ENCODE measurements at places on chromosomes 4 and X.

DNA sequence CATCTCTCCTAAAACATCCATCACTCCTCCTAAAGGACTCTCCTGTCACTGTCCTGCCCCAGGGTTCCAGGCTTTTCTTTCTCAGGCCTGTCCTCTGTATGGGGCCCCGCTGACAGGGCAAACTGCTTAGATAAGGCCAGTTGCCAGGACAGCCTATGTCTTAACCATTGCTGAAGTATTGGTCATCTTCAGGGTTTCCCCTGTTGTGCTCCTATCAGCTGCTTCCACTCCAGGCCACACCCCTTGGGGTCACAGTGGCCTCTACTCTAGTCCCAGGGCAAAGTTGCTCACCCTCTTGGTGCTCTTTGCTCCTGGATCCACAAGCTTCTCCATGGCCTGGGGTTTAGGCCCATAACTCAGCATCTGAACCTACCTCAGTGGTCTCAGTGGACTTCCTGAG is 138.0 kb upstream of the PJA1 start:
- DNase-seq = no peak

- no peak for DNase-seq
These were observed 85.0 kb downstream of the NFKB1 start for GRCh38 chr4:102586002-102586643.

GRCh38 chr4:51906167-51906958 is 63.4 kb downstream of the DCUN1D4 start:
- peak; percentile 53 for DNase-seq

- peak; percentile 23 for DNase-seq
These were observed 25.1 kb upstream of the CLDN34 start for GRCh38 chrX:9942086-9942485.

- no peak for DNase-seq
These were observed 398.2 kb downstream of the MID1IP1 start for GRCh38 chrX:39199429-39199828.

DNA sequence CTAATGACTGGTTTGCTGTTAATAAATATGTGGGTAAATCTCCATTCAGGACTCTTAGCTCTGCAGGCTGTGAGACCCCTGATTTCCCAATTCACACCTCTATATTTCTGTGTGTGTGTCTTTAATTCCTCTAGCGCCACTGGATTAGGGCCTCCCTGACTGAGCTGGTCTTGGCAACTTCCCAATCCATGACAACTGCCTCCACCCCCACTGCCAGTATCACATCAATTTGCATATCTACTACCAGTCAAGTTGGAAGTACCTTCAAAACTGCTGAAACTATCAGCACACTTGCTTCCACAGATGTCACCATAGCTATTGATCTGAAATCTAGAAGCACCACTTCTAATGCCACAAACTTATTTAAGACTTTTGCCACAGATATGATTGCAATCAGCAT is 27.6 kb downstream of the OPRPN start:
- no peak for DNase-seq

DNA sequence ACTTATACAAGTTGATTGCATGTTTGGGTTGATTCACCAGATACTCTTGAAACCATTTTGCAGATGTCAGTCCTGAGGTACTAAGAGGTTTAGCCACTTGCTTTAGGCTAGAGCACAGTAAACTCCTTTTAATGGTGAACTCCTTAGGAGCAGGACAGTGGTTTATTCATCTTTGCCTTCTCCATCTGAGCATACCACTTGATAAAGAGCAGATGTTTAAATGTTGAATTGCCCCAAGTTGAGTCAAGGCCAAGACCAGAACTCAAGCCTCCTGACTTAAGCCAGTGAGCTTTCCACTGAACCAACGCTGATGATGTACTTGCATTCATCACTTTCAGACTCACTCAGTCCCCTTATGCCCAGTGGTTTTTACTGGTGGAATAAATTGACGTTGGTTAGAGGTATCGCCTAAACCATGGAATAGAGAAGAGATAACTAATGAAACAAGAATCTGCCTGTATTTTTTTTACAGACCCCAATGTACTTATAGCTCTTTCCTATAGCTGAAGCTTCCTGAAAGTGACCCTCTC is 7.5 kb downstream of the DAPP1 start:
- no peak for DNase-seq

GRCh38 chr4:96993560-96993959 is 1149.7 kb downstream of the STPG2 start:
- DNase-seq = peak; percentile 5

DNA sequence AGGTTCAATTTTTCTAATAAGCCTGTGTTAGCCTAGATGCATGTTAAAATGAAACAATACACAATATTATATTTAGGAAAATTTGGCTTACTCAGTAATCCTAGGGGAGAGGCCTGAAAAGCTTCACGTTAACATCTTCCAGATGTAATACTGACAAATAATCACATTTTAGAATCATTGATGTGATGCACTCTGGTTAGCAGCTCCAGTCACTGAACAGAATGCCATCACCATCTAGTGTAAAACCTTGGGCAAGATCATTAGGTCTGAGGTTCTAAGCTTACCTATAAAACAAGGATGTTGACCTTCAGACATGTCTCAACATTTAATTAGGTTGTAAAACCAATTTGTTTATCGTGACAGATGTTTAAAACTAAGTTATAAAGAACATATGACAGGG is 1704.8 kb downstream of the STIM2 start:
- DNase-seq = no peak

DNA sequence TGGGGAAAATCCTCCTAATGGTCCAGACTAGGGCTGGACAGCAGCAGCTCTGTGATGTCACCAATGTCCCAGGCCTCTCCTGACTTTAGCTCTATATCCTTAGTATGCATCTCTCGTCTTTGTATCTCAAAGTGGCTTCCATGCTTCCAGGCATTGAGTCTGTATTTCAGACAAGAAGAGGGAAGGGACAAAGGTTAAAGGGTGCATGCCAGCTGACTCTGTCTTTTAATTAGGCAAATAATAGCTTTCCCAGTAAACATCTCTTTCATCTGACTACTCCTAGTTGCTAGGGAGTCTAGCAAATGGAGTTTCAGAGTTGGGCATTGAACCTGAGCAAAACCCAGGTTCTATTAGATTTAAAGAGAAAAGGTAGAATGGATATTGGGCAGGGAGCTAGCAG is 5.4 kb downstream of the FAM47E start:
- DNase-seq = no peak

GRCh38 chr4:29278585-29278984 is 1441.6 kb upstream of the PCDH7 start:
- no peak for DNase-seq

DNA sequence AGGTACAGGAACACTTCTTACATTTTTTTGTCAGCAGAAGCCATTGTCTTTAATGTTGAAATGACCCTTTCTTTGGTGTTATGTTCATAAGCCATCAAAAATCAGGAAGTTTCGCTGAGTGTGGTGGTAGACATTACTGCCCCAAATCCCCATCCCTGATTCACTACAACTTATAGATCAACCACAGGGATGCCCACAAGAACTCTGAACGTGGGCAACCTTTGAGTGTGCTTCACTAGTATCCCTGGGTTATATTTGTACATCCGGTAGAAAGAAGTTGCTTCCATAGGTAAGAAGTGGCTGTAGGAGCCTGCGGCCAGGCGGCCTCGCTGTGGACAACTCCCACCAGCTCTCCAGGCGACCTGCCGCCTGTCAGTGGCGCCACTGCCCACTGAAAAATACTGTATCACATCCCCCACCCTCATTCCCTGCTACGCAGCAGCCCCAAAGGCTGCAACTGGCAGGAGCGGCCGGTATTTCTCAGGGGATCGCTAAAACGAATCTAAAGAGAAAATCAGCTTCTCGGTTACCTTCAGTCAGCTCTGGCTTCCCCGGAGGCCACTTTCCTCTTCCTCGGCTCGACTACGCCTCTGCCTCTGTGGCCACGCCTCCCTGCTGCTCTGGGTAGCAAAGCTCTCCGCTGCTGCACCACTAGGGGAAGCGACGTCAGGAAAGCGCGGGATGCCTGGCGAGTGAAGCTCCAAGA is 13.9 kb upstream of the ETDC start:
- peak; percentile 58 for DNase-seq

DNA sequence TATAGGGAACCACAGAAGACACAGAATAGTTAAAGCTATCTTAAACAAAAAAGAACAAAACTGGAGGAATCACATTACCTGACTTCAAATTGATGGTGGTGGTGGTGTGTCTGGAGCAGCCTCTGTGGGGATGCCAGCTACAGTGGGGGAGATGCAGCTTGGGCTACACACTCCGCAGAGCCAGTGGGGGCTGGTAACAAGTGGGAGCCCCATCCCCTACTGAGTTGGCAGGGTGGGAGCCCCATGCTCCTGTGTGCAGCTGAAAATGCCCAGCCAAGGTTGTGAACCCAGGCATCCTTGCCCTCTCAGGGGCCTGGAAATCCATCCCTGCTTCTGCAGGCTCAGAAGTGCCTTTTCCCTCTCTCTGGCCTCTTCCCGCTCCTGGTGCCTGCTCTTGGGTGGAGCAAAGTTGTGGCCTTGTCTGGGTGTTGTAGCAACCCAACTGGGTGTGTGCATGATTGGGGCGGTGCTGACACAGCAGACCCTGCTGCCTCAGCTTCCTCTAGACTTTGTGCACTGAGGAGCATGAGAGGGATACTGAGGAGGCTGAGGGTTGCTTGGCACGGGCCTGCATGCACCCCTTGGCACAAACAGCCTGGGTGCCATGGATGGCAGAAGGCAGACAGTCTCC is 38.9 kb downstream of the SH3BGRL start:
- DNase-seq = no peak

DNA sequence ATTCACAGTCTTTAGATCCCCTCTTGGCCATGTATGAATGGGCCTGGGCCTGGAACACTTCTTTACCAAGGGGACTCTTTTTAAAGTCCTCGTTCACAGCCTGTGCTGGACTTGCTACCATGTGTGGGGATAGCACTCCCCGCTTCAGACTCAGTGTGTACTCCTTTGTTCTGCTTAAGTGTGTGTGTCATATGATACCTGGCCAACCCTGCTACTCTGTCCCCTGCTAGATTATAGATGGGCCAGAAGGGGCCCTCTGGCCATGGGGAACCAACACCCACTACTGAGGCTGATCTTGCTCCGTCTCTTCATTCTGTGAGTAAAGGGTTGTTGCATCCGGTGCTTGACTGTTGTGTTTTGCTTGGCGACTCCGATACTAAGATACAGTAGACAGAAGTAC is 8.0 kb downstream of the CCDC110 start:
- DNase-seq = no peak

GRCh38 chrX:150363561-150364346 is 637 bp downstream of the MAMLD1 start:
- DNase-seq = peak; percentile 13

DNA sequence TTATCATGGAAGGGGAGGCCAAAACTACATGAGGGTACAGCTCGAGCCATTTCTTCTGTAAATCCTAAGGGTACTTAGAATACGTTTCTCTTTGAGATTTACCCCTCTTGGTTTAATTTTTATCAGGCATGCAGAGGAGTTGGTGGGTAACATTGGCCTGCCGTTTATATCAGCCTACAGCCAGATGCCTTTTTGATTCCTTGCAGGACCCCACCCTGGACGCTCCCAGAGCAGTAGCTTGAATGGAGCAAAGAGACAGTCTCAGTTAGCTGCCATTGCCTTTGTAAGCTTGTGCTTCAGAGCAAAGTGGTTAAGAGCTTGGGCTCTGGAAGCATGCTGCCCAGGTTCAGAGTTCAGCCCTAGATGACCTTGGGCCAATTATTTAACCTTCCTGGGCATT is 9.0 kb downstream of the DOCK11 start:
- peak; percentile 78 for DNase-seq

DNA sequence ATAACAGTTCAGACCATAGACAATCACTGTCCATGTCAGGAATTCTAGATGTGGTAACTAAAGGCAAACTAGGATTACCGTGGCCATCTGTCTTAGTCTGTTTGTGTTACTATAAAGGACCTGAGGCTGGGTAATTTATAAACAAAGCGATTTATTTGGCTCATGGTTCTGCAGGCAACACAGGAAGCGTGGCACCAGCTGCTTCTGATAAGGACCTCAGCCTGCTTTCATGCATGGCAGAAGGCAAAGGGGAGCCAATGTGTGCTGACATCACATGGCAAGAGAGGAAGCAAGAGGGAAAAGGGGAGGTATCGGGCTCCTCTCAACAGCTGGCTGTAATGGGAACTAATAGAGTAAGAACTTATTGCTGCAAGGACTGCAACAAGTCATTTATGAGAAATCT is 376.7 kb downstream of the GPM6A start:
- DNase-seq = peak; percentile 67

- DNase-seq = no peak
These were observed 41.0 kb upstream of the KLHL34 start for GRCh38 chrX:21699136-21699535.

DNA sequence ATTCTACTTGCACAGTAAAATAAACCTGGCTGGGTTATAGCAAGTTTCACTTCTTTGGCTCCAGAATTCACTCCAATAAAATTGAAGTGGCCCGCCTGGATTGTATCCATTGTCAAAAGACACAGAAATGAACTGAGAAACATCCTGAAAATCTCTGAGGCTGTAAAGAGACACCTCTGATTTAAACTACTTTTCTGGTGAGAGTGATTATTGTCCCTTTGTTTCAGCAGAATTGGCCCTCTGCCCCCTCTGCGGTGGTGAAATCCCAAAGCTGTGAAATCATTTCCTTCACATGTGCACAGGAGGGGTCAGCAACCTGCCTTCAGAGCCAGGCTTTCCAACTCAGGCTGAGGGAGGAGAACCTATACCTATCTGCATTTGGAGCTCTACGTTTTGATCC is 23.0 kb downstream of the GAB3 start:
- no peak for DNase-seq

DNA sequence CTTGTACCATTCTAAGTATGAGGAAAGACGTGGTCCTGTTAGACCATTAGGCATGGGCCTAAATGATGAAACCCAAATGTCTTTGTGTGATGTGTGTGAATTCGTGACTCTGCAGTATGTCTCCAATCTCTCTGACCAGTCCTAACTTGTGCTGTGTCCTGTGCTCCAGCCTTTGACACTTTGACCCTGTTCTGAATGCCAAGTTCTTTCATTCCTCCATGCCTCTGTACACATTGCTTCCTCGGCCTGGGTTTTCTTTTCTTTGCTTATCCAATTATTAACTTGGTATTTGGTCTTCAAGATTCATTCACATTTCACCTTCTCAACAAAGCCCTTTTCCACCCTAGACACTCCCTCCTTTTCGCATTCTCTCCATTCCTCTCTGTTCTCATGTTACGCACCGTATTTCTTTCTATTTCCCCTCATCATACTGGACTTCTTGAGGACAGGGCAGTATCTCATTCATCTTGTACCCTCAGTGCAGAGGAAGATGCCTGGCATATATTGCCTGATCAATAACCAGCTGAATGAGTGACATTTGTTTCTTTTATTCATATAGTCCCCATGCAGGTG is 138.7 kb downstream of the F11 start:
- DNase-seq = no peak
